ENCODE measurements at places on chromosomes 4 and X. TPM values are rescaled to one million over a fixed set of nuclear protein-coding genes. Genes with fewer than 3 reads are reported as not detected.
A peak's percentile ranks its signal among the peaks of the same experiment; 100 is the strongest.

DNA sequence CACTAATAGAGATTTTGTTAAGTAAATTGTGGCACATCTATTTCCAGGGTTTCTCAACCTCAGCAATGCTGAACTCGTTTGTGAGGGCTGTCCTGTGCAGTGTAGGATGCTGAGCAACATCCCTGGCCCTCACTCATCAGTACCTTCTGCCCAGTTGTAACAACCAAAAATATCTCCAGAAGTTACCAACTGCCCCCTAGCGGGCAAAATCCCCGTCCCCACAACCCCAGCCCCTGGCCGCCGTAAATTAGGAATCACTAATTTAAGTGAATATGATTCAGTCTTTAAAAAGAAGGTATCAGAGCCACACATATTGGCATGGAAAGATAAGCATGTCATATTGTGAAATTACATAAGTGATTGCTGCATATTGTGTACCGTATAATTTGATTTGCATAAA is 123.4 kb downstream of the ASB9 start:
- no peaks in the 10 kb centered on the region for H3K27me3 ChIP-seq
- DNase-seq, result no peak
- H3K27ac ChIP-seq, result no peak overlapping the region

Gene SLC9B1
- total RNA-seq, result 3.3 TPM

Gene TSPYL2
- 39.9 TPM for total RNA-seq

DNA sequence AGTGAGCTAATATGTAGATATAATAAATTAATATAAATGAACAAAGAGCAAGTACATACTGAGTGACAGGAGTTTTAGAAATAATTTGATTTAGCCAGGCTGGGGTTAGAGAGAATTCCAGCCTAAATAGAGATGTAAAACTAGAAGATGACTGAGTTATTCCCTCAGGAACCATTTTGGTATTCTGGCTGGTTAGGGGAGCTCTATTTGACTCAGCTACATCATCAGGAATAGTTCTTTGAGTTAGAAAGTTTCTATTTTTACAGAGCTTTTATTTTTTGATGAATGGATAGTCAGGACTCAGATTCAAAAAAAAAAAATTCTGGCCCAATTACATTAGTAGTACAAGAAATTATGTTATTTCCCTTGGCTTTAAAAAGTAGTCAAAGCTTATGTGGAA is 180.4 kb upstream of the MID1 start:
- no peak for DNase-seq
- H3K27ac ChIP-seq, result no peak overlapping the region
- H3K36me3 ChIP-seq, result no peaks in the 10 kb centered on the region
- H3K4me1 ChIP-seq, result no peaks in the 10 kb centered on the region

DNA sequence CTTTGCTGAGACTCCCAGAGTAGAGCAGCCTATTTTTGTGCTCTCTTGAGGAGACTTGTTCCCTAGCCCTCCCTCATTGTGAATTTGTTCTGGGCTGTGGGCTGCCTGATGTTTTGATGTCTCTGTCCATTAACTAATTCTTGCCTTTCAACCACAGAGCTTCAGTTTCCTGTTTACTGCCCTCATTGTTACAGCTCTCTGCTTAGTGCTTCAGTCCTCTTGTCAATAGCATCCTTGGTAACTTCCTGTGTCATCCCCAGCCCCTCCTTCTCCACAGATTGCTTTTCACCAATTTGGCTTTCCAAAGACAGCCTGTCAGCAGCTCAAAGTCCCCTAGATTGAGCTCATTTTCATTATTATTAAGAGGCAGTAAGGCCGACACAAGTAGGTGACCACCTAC is 69.9 kb downstream of the COX7B2 start:
- DNase-seq, result no peak
- no peaks in the 10 kb centered on the region for H3K4me1 ChIP-seq
- no peaks in the 10 kb centered on the region for H3K36me3 ChIP-seq
- no peak overlapping the region for H3K4me3 ChIP-seq

DNA sequence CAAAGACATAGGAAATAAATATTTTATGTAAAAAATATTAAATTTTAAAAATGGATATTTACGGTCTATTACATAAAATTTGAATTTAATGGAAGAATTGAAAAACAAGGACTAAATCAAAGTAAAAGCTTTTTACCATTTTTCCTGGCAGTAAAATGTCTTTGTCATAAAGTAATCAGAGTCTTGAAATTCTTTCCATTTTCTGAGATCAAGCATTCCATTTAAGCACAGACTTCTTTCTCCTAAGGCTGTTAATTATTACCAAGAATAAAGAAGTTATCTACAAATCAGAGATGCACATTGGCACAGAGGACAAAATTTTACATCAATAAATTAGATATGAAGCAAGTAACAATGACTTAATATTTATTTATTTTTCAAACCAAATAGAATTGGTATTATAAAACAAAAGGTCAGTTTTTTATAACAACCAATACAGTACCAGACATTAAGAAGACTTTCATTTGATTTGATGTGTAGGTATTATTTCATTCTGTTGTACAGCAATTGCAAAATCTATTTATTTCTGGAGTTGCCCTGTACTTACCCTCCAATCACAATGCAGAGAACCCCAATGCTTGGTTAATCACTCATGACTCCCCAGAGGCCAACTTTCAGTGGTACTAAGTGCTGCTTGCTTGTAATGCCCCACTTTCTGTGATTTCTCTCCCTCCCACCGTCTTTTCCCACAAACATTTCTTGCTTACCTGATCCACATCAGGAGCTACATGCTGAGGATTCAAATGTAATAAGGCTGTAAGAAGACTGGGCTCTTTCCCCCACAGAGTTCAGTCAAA is 254.6 kb downstream of the GASK1B start:
- no peak for DNase-seq
- no peaks in the 10 kb centered on the region for H3K27me3 ChIP-seq
- H3K27ac ChIP-seq, result no peak overlapping the region
- H3K36me3 ChIP-seq, result no peaks in the 10 kb centered on the region
- no peaks in the 10 kb centered on the region for H3K4me1 ChIP-seq

- H3K27me3 ChIP-seq, result no peaks in the 10 kb centered on the region
- no peaks in the 10 kb centered on the region for H3K4me1 ChIP-seq
Observed at GRCh38 chr4:122047456-122048425, 95.9 kb upstream of the TRPC3 start.

Gene SOWAHD
- total RNA-seq, result not detected

GRCh38 chr4:86122404-86122803 is 237.4 kb downstream of the MAPK10 start:
- H3K36me3 ChIP-seq, result no peaks in the 10 kb centered on the region
- no peak for DNase-seq
- no peaks in the 10 kb centered on the region for H3K4me1 ChIP-seq
- H3K4me3 ChIP-seq, result no peak overlapping the region

Gene TMEM35A
- 0.33 TPM for total RNA-seq

Gene SLC49A3
- total RNA-seq, result 10.0 TPM

Gene PGAM4
- not detected for total RNA-seq

Gene F8A2
- total RNA-seq, result not detected

Gene DCAF8L2
- not detected for total RNA-seq

DNA sequence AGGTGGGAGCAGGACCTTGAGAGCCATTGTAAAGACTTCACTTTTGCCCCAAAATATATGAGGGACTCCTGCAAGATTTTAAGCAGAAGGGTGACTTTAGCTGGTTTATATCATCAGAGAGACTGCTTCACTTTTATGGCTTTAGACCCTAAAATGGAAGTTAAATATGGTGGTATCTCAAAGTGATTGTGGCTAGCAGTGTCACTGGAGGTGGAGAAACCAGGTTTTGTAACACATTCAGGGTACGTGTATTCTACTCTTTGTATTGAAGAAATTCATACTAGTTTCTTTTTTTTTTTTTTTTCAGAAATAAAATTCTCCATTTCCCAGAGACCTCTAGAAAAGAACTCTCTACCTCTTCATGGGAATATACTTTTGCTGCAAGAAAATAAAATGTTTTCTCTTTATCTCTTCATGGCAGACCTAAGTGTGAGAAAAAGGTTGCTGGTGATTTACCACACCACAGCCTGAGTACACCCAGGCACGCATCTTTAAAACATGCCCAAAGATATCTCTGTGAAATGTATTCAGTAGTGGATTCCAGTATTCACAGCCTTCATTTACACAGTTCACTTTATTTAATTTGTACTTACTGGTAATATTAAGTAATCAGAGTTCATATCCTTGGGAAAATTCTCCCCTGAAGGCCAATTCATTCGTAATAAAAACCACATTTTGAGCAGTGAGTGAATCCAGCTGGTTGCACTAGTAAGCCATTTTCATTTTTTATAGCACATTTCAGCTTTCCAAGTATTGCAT is 74.3 kb upstream of the GUCY1A1 start:
- no peaks in the 10 kb centered on the region for H3K36me3 ChIP-seq
- no peak overlapping the region for H3K4me3 ChIP-seq
- no peak for DNase-seq
- H3K27ac ChIP-seq, result peak overlapping the region; percentile 10
- H3K27me3 ChIP-seq, result no peaks in the 10 kb centered on the region

Measured in right atrium auricular region (tissue), 2 donors.